ENCODE measurements at places on chromosomes 2 and 18.

GRCh38 chr2:74530239-74531187, 780 bp downstream of the HTRA2 start:
- DNase-seq, result no peak

- no peak for DNase-seq
Measured at GRCh38 chr2:191180276-191180675, 29.5 kb upstream of the STAT4 start.

GRCh38 chr2:163723348-163723747, 12.5 kb downstream of the FIGN start:
- DNase-seq, result no peak

DNA sequence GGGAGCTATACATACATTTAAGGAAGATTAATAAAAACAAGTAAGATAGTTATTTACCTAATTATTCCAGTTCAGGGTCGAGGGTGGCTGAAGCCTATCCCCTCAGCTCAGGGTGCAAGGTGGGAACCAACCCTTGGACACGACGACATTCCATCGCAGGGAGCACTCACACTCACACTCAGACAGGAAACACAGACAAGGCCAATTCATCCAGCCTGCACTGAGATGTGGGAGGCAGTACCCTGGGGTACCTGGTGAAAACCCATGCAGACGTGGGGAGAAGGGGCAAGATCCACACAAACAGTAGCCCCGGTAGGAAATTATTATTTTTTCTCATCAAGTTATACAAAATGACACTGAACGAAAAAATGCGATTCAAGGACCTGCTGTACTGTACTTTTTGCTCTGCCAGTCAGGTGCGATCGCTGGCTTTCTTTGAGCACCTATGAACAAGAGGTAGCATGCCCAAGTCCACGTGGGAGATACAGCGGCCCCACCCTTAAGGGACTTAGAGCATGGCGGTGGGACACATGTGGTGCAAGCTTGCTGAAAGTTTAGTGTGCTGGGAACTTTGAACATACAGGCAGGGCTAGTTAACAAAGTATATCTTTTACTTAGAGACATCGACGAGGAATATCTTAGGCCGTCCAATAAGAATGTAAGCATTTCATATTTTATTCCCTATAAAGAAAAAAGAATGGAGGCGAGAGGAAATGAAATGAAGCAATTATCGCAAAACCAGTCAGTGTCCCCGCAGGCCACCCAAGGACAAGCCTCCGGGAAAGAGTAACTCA, 624 bp downstream of the METTL8 start:
- no peak for DNase-seq

GRCh38 chr2:44205169-44205568, 36.5 kb downstream of the PPM1B start:
- no peak for DNase-seq

DNA sequence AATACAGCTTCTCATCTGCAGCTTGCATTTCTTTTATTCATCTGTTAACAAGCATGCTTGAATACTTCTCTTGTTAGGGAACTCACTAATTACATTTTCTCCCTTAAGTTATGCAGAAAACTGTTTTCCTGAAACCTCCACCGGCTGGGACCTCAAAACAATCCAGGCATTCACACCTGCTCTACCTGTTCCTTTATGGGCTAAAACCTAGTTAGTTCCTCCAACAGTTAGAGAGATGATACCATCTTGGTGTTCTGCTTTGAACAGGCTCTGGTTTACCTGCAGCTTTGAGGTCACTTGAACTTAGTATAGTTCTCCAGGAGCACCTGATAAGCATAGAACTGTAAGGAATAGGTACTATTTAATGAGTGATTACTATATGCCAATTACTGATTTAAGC, 6.1 kb downstream of the PLEK start:
- DNase-seq, result no peak

DNA sequence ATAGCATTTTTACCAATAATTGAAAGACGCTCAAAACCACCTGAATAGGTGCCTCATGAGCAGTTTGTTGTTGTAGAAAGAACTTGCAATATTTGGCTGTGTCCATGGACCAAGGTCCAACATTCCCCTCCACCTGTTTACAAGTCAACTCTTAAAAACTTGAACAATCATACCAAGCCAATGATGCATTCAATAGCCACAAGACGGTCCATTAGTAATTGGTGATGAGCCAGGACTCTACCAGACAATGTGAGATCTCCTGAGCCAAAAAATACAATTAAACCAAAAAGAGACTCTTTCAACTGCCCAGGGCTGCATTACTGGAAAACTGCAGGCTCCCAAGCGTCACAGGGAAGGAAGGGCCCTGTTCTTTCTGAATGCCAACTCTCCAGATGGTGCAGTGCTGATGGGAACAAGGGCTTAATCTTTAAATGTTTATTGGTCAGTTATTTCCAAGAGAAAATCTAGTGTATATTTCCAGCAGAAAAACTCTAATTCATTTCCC, 118.8 kb upstream of the EPB41L3 start:
- DNase-seq, result no peak

GRCh38 chr2:8431446-8432125, 250.3 kb upstream of the ID2 start:
- no peak for DNase-seq

Measured in stimulated activated CD8-positive, alpha-beta memory T cell treated with anti-CD3 and anti-CD28 coated beads, Interleukin-12 subunit alpha, Interleukin-12 subunit beta, amount 100 ng/mL, for 4 hours (primary cell).